Left ventricle myocardium inferior (tissue), 1 donor: ENCODE measurements at places on chromosomes 5 and 9.

GRCh38 chr9:82670726-82671125 is 392.2 kb downstream of the RASEF start:
- DNase-seq: no peak

DNA sequence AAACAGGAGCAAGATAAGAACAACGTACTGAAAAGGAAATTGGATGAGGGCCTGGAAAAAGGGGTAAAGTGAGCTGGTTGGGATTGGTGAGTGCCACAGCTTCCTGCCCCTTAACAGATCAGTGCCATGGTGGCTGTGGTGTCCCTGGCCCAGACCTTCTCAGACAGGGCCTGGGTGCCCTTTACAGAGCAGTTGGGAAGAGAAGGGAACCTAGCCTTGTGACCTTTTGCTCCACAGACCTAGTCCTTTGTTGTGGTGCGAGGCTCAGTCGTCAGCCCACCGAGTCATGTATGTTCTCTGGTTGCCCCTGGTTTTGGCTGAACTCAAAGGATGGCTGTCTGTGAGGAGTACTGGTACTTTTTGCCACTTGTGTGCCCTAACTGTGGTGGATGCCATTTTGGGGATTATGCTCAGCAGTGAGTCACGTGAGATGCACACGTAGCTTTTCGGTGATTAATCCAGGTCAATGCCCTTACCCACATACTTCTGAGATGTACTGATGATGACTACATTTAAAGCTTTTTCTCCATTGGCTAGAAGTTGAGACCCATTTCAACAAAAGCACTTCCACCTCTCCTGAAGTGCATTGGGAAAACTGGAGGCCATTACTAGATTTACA is 48.4 kb downstream of the EXOSC2 start:
- DNase-seq: no peak

GRCh38 chr9:131396626-131397025 is 2.7 kb downstream of the PRRC2B start:
- no peak for DNase-seq

DNA sequence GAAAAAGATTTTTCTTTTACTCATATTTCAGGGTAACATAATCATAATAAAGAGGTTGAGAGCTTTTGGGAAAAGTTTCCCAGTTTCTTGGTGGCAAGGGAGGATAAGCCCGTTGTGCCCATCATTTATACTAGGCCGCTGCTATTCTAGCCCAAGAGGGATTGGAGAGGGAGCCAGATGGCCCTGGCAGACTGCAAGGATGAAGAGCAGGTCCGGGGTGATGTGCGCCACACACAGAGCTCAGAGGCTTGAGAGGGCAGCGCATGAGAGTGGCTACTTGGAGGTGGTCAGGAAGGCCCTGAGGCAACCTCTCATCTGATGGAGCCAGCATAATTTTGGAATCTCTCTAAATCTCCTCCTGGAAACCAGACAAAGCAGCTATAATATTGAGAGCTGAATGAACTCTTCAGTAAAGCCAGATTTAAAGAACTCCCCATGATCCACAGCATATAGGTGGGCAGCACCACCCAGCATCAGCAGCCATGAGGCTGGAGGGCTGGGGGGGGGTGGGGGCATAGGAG is 110.1 kb downstream of the MED27 start:
- DNase-seq: no peak

- peak; percentile 15 for DNase-seq
Observed at GRCh38 chr5:134543820-134544614, 18.5 kb downstream of the JADE2 start.

GRCh38 chr5:6710070-6710469 is 3.2 kb upstream of the TENT4A start:
- DNase-seq: no peak
